ENCODE measurements at places on chromosomes 5 and 9.

DNA sequence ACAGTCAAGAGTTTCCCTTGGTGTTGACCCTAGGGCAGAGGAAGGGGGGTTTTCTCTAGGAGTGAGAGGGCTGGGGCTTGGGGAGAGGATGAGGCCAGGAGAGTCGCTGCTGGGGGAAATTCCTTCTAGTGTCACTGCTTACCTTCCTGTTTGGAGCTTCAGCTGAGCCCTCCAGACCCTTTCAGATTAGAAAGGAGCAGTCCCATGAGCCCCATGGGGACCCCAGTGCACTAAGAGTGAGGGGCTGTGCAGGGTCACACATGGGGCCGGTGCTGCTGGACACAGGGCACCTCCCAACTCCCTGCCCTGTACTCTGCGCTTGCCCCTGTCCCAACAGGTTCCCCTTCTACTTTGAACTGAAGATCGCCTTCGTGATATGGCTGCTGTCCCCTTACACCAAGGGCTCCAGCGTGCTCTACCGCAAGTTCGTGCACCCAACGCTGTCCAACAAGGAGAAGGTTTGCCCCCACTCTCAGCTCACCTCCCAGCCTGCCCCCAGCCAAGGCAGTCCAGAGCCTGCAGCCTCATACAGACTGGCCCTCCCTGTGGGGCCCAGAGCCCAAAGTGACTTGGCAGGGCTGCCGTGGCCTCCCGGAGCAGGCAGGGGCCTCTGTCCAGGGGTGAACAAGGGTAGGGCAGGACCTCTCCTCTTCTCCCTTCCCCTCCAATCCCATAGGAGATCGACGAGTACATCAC, 5.4 kb downstream of the REEP2 start:
- DNase-seq: no peak

DNA sequence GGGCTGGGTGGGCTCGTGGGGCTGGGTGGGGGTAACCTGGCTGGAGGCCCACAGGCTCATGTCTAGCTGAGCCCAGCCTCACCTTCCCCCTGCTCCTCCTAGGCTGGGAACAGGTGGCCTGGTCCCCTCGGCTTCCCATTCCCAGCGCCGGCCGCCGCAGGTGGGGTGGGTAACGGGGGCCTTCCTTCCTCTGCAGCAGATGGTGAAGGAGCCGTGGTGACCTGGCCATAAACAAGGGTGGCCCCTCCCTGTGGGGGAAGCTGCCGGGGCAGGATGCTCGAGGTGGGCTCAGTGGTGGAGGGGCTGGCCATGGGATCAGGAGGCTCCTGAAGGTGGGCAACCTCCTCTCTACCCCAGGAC, 41.0 kb upstream of the EGFL7 start:
- no peak for DNase-seq

GRCh38 chr5:146533882-146534281, 17.9 kb upstream of the GPR151 start:
- no peak for DNase-seq

DNA sequence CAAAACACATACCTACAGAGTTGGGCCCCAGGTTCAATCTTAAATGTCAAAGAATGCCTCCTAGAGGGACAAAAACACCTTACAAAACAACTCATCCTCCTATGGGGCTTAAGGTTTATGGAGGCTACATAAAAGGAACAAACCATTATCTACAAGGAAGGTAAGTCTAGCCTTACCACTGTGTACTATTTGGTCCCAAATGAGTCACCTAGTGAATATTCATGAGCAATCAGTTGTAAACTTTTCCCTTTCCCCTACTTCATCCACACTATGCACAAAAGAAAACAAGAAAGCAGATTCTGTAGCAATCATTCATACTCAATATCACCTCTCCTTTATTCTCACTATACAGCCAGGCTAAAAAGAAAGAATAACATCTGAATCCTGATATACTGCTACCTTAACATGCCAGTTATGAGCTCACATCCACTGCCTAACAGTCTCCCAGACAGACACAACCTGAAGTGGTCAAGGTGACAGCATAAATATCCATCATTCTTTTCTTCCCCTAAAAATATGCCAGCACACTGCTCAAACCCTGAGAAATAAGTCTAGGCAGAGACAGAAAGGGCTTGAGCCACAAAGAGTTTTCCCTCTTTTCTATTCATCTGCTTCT, 6.2 kb downstream of the OXCT1 start:
- no peak for DNase-seq

DNA sequence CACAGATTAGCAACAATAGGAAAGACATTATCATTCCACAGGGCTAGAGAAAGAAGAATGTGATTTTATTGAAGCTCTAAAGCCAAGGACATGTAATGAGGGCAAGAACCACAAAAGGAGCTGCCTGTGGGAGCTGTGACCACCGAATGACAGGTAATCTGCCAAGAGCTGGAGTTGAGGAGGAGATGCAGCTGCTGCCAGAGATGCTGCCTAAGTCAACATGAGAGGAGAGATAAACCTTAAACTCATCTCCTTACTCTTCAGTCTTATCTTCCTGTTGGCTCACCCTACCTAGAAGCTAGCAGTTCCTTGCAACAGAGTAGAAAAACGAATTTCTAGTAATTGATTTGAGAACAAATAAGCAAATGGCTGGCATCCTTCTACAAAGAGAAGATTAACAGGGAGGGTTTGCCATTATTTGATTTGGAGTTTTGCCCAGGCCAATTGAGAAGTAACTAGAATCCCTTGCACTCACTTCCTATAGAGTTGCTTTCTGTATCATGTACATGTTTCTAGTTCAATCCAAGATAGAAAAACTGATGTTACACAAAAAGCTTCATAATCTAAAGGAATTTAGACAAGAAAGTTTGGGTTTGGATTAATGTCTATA, 539.2 kb downstream of the TLE1 start:
- no peak for DNase-seq

DNA sequence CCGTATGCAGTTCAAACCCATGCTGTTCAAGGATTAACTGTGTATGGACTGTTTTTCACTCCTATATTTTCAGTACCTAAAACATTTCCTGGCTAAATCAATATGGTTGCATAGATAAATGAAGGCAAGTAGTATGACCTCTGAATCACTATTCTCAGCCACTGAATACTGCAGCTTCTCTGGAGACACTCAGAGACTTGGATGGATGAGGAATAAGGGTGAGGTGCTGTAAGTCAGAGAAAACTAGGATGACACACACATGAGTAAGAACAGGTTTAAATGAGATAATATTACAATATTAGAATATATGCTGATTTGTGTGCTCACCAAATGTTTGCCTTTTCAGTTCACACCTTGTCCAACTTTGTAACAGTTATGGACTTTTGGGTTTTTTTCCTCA, 26.0 kb upstream of the ANXA1 start:
- DNase-seq: no peak

GRCh38 chr9:130271473-130271872, 5.9 kb downstream of the HMCN2 start:
- DNase-seq: no peak

GRCh38 chr9:81776390-81776789, 87.0 kb upstream of the TLE1 start:
- DNase-seq: no peak

GRCh38 chr9:35350827-35351549, 138.9 kb upstream of the RUSC2 start:
- DNase-seq: no peak

DNA sequence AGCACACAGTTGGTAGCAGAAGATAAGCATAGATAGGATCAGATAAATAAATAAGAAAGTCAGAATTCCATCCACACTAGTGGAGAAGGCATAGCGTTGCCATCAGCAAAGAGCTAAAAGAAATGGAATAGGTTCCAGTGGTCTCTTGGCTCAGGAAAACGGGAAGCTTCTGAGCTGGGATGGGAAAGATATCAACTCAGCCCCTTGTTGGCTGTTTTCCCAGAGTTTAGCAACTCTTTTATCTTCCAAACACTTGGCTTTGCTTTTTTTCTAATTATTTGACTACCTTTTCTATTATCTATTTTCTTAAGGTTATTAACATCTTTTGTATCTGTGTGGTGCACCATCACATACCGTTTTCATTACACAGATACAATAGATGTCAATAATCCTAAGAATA, 445.7 kb upstream of the TRPC7 start:
- DNase-seq: no peak

- no peak for DNase-seq
Measured at GRCh38 chr5:176995896-176996767, 10.4 kb downstream of the UIMC1 start.

DNA sequence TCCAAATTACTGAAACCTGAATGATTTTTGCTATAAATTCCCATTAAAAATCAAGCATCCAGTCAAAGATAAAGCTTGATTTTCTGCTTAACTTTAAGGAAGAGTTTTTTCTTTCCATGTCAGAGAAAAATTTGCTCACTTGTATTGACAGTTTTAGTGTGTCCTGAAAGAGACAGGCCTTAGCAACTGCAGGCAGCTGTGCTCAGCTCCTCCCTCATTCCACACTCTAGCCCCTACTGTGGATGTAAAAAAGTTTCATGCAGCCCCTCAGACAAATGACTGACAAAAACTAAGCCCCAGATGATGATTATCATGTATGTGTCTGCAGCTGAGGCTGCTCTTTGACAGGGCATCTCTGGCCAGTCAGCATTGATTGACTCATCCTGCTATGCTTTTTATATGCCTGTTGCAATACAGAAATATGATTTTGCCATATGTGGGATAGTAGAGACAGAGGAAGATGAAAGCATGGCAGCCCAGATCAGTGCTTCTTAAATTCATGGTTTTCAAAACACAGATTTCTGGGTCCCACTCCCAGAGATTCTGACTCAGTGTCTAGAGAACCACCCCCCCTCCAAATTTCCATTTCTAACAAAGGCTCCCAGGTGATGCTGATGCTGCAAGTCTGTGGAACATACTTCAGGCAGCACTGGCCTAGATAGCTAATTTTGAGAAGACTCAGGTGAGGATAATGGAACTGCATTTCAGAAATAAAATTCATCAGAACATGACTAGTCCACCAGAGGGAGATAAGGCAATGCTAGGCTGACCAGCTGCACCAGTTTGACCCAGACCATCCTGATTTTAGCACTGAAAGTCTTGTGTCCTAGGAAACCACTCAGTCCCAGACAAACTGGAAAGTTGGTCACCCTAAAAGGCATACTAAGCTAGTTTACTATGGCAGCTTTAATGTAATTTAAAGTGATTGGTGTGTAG, 298.7 kb upstream of the KCNN2 start:
- DNase-seq: no peak

GRCh38 chr5:9108162-9108561, 437.7 kb downstream of the SEMA5A start:
- no peak for DNase-seq

- no peak for DNase-seq
Measured at GRCh38 chr9:113585085-113585442, 121.5 kb downstream of the RGS3 start.

- no peak for DNase-seq
Measured at GRCh38 chr9:94912700-94913249, 186.3 kb downstream of the AOPEP start.

DNA sequence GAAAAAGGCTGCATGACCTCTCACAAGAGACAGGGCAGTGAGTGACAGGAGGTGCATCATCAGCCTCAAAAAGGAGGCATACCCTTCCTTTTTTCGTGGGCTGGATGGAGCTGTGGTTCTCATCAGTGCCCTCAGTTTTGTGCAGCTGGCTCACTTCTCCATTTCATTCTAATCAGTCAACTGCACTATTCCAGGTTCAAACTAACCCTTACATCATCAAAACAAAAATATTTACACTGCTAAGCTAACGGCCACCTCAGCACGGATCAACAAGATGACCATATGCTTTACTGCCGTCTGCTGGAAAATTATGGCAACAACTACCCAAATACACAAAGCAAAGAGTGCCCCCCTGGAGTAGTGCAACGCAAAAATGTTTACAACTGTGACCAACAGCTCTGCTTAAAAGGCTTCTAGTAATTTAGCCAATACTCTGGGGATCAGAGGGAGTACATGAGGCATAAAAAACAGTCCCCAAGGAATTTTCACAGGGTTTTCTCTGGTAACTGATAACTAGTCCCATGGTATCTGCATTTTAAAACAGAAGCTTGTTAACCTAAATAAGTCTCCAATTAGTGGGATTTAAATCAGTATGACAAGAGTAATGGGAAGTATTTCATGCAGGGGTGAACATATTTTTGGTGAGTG, 10.8 kb downstream of the KCNV2 start:
- DNase-seq: no peak

DNA sequence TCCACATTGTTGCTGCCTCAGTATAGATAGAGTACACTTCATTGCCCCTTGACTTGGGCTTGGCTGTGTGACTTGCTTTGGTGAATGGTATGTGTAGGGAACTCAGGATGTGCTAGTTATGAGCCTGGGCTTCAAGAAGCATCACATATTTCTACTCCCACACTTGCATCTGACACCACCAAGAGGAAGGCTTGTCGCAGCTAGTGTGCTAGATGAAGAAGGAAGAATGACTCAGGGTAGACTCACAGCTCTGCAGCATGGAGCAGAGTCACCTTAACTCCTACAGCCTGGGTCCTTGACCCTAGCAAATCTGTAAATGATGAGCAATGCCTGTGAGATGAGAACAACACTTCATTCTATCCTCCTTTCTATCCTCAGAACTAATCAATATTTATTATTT, 261.8 kb downstream of the ASTN2 start:
- DNase-seq: no peak

DNA sequence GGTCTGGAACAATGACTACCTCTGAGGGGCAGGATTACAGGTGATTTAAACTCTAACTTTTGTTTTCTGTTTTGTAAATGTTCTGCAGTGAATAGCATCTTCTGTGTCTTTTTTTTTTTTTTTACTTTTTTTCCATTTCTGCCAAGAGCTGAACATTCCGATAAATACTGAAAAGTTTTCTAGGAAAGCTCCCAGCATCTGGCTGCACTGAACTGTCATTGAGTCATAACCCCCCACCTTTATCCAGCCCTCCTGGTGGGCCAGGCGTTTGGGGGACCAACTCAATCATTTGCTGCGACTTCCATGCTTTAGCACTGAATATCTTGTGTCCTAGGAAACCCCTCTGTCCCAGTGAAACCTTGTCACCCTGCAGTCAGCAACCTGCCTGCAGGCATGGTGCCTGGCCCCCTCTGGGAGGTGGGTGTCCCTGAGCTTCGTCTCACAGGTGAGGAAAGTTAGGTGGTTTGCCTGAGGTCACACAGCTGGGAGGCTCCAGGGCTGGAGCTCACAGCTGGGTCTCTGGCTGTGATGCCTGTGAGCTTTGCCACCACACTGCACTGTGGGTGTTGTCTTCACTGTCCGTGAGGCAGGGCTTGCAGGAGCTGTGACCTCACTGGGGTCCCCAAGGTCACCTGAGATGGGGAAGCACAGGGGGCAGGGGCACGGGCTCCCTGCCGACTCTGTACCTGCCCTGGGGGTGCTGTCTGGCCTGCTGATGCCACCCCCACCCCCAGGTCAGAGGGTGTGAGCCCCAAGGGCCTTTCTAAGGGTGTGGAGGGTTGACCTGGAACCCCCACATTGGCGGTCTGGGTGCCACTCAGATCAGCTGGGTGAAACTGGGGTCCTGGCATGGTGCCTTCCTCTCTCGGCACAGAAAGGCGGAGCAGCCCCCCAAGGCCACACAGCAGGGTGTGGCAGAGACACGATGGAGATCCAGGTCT, 14.1 kb downstream of the PLPP7 start:
- no peak for DNase-seq
